ENCODE measurements at places on chromosomes 5 and 9. TPM values are rescaled to one million over a fixed set of nuclear protein-coding genes. Genes with fewer than 3 reads are reported as not detected.

The RNF180 gene
- not detected for total RNA-seq

The CSF1R gene
- not detected for total RNA-seq

The TXNDC8 gene
- not detected for total RNA-seq

The ENTREP1 gene
- not detected for total RNA-seq

The PTGES gene
- total RNA-seq = 44.9 TPM

The ZBTB43 gene
- total RNA-seq = 0.98 TPM

The MCIDAS gene
- 5.6 TPM for total RNA-seq

The CCL21 gene
- not detected for total RNA-seq

DNA sequence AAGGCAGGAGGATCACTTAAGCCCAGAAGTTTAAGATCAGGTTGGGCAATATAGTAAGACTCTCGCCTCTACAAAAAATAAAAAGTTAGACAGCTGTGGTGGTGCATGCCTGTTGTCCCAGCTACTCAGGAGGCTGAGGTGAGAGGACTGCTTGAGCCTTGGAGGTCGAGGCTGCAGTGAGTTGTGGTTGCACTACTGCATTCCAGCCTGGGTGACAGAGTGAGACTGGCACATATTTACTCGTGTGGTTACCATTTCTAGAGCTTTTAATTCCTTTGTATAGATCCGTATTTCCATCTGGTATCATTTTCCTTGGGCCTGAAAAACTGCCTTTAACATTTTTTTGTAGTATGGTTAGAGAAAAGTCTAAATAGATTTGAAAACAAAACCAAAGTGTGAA is 7.8 kb downstream of the IL6ST start:
- no peak for DNase-seq

GRCh38 chr5:133892774-133893173 is 75.7 kb downstream of the C5orf15 start:
- DNase-seq = no peak

GRCh38 chr5:142576303-142576702 is 109.6 kb downstream of the FGF1 start:
- DNase-seq = no peak

DNA sequence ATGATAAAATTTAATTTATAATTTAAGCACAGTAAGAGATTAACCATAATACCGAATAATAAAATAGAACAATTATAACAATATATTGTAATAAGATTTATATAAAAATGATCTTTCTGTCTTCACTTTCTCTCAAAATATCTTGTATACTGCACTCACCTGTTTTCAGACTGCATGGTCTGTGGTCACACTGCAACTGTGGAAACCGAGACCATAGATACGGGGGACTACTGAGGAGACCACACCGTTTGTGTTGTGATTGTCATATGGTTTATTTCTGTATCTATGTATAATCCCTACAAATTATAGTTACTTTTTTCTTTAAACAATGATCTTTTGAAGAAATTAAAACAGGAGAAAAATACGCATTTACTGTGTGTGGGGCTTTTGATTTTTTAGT is 78.8 kb upstream of the TNFAIP8 start:
- DNase-seq = no peak

DNA sequence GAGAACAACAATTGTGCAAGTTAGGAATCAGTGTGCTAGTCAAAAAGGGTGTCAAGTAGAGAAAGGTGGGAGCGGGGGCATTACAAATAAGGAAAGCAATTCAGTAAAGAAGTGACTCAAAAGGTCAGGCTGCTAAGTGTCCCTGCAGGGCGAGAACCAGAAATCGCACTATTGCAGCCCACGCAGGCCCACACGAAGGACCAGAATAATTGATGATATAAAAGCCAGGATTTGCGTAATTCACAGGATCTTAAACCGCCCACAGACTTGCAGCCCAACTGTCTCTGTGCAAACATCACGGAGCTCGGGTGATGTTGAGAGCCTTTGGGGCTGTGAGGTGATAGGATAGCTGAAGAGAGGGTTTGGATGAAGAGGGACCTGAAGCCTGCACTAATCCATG is 349.0 kb downstream of the BRINP1 start:
- no peak for DNase-seq

DNA sequence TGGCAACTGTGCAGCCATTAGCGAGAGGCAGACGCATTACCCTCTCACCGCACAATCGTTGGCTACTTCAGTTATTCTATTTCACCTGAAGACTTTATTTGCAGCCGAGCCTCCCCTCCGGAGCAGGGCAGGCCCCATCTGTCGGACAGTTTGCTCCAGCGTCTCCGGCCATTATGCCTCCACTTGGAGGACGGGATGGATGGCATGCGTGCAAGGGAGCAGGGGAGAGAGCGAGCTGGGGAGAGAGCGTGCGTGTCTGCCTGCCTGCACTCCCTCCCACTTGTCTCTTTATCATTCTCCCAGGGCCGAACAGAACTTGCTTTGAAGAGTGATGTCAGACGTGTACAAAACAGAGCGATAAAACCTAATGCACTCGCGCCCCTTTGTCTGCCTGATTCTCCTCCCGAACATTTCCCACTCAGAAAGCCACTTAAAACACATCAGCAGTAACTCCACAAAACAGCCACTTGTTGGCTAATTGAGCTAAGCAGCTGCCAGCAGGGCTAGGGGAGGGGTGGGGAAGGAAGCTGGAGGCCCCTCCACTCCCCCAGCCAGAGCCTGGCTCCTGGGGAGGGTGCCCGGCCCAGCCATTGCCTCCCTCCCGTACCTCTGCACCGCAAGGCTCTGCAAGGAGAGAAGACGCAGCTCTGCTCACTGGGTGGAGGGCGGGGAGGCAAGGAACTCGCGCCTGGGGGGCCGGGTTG is 43.4 kb upstream of the FUBP3 start:
- no peak for DNase-seq

- no peak for DNase-seq
These were observed at the start of gene TAL2 for GRCh38 chr9:105662184-105663104. Gene TAL2 (plus strand): TSS chr9:105662457. CDS start chr9:105662497, 40 bp downstream.

DNA sequence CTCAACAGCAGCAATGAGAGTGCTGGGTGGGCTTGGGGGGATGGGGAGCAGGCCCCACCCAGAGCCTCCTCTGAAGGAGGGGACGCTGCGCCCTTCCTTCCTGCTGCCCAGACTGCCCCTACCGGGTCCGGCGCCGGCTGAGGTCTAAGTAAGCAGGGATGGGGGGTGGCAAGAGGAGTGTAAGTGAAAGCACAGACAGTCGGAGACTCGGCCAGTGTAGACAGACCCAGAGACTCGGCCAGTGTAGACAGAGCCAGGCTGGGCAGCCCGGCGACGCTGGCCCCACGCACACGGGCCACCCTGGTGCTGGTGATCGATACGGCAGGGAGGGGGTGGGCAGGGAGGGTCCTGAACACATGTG is 7.4 kb upstream of the ENTPD8 start:
- no peak for DNase-seq

- no peak for DNase-seq
These were observed 320.7 kb downstream of the ASTN2 start for GRCh38 chr9:117093891-117094844.

- no peak for DNase-seq
These were observed 588.9 kb downstream of the NR2F1-AS1 start for GRCh38 chr5:92992073-92992472.

GRCh38 chr5:102411-103043 is 10.6 kb downstream of the PLEKHG4B start:
- no peak for DNase-seq

DNA sequence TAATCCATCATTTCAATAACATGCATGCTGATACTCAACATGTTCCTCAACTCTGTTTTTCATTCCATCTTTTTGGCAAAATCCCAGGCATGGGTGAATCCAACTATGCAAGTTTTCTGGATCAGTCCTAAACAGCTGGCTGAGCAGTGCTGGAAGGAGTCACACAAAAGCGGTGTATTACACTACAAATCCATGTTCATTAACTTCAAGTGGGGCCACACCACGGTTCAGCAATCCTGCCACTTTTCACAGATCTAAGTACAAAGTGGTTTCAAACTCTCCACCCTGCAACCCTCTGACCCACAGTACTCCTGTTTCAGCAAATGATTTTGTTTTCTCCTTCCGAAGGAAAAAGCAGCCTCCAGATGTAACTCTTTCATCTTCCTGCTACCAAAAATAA is 222.5 kb downstream of the EPB41L4A start:
- DNase-seq = no peak

- DNase-seq = no peak
These were observed 10.9 kb downstream of the MGAT1 start for GRCh38 chr5:180791611-180792213.

- DNase-seq = no peak
These were observed 148.7 kb downstream of the DEPDC1B start for GRCh38 chr5:60551250-60551649.

GRCh38 chr5:109936996-109937395 is 247.3 kb downstream of the MAN2A1 start:
- DNase-seq = no peak

- DNase-seq = no peak
These were observed 352.3 kb downstream of the TMEM161B start for GRCh38 chr5:87916320-87916719.

DNA sequence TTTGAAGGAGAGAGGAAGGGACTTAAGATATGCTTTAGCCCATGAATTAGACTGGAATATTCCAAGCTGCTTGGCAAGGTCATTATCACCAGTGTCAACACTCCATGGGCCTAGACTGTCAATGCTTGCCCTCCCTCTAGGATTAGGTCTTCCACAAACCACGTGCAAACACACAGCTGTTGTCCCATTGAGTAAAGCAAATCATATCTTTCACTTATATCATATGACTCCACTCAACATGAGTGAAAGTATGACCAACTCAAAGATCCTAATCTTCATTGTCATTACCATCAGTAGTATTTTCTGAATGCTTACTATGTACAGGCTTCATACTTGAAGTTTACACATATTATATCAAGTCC is 57.0 kb upstream of the GRAMD2B start:
- DNase-seq = no peak

- DNase-seq = no peak
These were observed 1.5 kb upstream of the OR1N2 start for GRCh38 chr9:122551371-122551770.

DNA sequence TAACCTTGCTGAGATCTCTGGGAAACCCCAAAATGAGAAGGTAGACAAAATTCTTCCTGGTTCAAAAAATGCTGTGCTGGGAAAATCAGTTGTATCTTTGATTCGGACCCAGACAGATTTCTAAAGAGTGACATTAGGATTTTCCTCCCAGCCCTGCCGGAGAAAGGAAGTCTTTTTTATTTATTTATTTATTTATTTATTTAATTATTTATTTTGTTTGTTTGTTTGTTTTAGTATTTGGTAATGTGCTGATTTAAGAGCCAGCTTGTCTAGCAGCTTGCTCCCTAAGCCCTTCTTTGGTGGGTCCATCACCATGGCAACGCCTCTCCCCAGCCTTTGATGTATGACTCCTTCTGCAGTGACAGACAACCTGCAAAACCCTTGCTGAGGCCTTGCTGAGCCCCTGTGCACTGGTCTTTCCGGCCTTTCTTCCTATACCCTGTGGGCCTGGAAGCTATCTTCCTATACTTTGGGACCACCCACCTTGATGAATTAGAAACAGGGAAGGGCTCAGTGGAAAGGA is 60.6 kb upstream of the AFAP1L1 start:
- no peak for DNase-seq

- no peak for DNase-seq
These were observed 915 bp downstream of the ZFAND5 start for GRCh38 chr9:72363908-72364678.

DNA sequence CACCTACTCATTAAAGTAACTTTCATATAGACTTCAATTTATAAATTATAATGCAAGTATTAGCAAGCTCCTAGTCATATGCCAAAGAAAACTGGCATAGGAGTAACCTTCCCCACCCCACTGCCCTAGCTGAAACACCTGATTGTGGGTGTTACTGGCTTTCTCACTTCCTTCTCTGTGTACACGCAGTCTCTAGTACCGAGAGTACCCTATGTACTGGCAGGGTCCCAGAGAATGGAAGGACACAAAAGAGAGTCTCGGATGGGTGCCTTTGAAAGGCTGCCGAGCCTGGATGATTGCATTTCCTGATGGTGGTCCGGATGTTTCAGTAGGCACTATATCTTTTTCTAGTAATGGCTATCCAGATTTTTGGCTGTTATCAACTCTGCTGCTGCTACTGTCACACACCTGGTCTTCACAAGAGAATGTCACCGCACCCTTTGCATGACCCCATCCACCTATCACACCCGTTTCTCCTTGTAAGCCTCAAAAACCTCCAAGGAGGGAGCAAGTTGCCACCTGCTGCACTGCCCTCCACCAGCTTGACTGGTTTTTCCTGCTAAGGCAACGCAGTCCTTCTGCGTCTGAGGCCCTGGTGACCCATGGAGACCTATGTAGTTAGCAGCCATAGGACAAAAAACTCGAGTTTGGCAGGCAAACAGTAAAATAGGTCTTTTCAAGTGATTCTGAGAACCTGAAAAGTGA is 53.8 kb upstream of the CLINT1 start:
- DNase-seq = no peak

- no peak for DNase-seq
These were observed 41.4 kb upstream of the F2R start for GRCh38 chr5:76674330-76675066.

- DNase-seq = no peak
These were observed 139.4 kb upstream of the PPP1R26 start for GRCh38 chr9:135340143-135340655.

DNA sequence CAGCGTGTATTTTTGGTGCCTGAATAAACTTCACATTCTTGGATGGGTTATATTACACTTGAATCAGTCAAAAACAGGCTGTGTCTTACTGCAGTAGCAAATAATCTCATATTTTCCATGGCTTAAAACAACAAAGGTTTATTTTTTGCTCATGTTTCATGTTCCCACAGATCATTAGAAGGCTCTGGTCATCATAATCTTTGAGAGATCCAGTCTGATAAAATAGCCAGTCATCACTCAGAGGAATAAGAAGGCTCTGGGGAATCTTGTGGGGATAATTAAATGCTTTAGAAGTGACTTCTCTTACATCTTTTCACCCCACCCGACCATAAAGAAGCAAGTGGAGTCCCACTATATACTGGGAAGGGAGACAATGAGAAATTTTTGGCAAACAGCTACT is 417.7 kb downstream of the PSAT1 start:
- no peak for DNase-seq

- DNase-seq = no peak
These were observed 136.4 kb downstream of the ICE1 start for GRCh38 chr5:5558638-5559527.

DNA sequence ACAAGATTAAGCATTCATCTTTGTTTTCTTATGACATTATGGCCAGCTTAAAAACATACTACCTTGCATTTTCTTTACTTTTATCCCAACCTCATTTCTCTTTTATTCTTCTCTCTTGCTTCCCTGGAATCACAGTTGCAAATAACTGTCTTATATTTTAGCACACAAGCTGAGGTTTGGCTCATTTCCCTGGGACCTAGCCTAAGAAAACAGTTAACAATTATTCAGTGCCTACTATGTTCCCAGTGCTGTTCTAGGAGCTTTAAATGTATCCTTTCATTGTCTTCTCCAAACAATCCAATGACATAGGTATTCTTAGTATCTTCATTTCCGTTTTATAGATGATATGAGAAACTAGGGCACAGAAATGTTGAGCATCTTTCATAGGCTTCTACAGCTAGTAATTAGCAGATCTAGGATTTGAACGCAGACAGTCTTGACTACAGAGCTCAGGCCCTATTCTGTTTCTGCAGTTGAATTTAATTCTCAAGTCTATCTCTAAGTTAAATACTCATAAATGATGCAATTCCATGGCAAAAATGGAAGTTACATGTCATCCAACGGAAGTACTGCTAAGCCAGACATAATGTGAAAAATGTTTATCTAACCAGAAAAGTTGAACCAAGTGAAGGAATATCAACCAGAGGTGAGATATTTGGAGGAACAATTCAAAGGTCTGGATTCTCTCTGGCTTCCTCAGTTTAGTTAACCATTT is 52.3 kb upstream of the MTAP start:
- no peak for DNase-seq

GRCh38 chr5:93580927-93581445 is at the start of gene NR2F1-AS1:
Gene NR2F1-AS1 (minus strand): TSS chr5:93581219.
- DNase-seq = no peak

- DNase-seq = no peak
These were observed 28.2 kb downstream of the DBH start for GRCh38 chr9:133664173-133665050.
